ENCODE measurements at places on chromosomes 3 and 15.

DNA sequence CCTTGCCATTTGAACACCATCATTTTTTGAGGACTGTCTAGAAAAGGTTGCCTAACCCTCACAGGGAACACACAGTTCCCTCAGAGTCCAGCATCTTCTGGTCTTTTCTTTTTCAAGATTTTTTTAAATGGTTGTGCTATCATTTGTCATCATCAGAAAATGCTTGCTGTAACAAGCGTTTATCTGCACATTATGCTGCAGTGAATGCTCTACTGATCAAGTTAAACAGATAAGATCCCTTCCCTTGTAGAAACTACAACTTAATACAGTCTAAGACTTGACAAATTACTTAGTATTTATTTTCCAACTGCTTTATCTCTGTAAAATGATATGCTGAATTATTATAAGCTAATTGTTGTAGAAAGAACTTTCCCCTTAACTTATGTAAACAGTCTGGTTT, 11.9 kb upstream of the ALPK3 start:
- no peak for DNase-seq

- DNase-seq: no peak
Measured at GRCh38 chr3:165918657-165918979, 81.4 kb upstream of the BCHE start.

- DNase-seq: no peak
Measured at GRCh38 chr15:57158589-57158988, 217.7 kb upstream of the CGNL1 start.

DNA sequence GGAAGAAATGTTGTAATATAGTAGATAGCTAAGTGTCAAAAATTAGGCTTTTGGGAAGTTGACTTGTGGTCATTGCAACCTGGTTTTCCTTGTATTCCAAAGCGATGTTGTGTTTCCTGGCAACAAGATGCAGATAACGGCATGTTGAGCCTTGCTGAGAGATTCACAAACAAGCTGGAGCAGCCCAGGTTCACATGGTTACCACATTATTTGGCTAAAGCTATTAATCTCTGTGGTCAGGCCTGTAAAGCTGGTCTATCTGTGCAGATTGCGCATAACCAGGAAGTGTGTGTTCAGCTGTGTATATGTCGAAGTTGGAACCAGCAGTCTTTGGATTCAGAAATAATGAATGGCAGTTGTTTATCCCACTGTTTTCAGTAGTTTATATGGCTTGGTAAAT, 6.6 kb downstream of the TIPARP start:
- no peak for DNase-seq

- no peak for DNase-seq
Measured at GRCh38 chr15:32881528-32881927, 163.7 kb downstream of the GREM1 start.

- no peak for DNase-seq
Measured at GRCh38 chr3:6551165-6551564, 309.8 kb upstream of the GRM7 start.

GRCh38 chr15:52234596-52235541, 43.7 kb upstream of the GNB5 start:
- peak; percentile 52 for DNase-seq

GRCh38 chr3:56763233-56763632, 38.5 kb downstream of the ARHGEF3 start:
- DNase-seq: no peak

DNA sequence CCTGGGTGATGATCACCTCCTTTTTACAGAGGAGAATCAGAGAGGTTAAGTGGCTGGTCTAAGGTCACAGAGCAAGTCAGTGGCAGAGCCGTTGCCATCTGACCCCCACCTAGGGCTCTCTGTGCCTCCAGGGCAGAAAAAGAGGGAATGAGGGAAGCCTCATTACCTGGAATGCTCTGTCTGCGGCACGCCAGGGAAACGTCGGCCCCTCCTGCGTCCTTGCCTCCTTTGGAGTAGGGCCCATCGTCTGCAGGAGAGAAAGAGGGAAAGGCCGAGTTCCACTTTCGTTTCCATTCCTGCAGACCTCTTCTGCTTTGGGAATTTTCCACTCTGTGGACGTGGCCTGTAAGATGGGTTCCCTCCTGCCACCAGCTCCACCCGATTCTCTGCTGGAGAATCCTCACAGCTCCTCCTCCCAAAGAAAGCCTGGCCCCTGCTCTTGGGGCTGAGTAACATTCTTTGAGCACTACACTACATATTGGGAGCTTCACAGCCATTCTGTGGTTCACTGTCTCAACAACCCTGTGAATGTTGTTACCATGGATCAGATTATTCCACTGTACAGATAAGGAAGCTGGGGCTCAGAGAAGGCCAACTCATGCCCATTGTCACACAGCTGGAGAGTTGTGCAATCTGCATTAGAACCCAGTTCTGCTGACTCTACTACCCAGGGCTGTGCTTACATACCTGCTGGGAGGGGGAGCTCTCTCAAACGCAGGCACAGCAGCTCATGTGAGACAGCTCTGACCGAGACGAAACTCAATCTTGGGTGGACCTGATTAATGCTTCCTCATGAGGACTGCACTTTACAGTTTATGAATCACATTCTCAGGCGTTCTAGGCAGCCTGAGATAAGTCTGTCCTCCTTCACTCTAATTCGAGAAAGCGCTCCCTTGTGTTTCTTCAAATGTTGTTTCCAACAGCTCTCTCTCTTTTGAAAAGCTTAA, 14.2 kb downstream of the GRIP2 start:
- peak; percentile 14 for DNase-seq

DNA sequence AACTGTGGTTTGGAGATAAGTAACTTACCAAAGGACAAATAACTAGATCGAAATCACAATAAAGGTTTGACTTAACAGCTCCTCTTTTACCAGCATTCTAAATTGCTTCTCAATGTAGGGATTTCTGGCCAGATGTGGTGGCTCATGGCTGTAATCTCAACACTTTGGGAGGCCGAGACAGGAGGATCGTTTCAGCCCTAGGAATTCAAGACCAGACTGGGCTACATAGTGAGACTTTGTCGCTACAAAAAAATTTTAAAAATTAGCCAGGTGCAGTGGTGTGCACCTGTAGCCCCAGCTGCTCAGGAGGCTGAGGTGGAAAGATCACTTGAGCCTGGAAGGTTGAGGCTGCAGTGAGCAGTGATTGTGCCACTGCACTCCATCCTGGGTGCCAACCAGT, 17.4 kb upstream of the IGF2BP2 start:
- no peak for DNase-seq

DNA sequence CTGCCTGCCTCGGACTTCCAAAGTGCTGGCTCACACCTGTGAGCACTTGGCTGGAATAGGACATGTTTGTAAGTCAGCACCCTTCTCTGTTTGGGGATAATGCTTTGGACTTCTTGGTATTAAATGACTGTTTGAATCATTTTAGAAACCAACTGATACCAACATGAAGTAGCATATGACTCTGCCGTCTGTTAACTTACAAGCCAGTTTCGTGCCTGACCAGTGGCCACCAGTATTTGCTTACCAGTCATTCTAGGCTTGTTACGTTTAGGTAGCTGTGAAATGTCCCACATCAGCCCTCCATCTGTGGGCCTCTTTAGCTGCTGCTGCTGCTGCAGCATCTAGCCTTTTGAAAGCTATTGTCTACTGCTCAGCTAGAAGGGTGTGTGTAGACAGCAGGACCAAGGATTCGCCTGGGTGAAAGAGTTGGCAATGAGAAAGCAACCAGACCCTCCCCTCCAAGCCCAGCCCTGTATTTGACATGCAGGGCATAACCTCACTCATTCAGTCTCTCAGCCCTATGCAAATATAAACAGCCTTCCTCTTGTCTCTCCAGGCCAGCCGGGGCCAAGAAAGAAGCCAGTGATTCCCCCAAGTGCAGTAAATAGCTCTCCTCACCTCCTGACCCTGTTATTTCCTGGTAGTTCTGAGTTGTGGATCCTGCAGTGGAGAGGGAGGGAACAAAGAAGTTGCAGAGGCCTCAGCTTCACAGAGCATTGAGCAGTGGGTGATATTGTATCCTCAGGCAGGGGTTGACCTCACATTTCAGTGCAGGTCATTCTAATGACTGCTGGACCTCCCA, 51.0 kb downstream of the NKIRAS1 start:
- DNase-seq: no peak

- no peak for DNase-seq
Measured at GRCh38 chr15:85491691-85492090, 111.3 kb downstream of the AKAP13 start.

DNA sequence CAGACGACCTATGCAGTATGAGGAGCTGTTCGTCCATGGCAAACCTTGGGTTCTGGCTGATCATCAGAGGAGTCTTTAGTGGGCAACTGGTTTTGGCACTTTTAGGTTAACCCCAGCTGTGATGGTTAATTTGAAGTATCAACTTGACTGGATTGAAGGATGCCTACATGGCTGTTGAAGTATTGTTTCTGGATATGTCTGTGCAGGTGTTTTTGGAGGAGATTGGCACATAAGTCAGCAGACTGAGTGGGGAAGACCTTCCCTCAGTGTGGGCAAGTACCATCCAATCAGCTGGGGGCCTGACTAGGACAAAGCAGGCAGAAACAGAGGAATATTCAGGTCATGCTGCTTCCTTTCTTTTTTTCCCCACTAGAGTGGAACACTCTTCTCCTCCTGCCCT, 284.1 kb downstream of the NFKBIZ start:
- DNase-seq: no peak

DNA sequence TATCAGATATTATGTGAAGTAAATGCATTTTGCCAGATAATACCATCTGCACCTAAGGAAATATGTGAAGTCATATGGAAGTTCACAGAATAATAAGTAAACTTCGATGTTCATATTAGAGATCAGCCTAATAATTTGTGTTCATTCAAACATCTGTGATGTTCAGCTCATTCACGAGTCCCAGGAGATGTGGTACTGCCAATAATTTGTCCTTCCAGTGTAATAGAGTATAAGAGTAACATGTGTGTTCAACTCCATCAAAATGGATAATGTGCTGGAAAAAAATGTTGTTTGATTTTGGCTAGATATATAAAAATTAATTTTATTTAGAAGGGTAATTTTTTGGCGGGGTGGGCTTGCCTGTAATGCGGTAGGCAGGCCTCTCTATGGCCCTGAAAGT, 75.4 kb upstream of the ARL6 start:
- DNase-seq: no peak

DNA sequence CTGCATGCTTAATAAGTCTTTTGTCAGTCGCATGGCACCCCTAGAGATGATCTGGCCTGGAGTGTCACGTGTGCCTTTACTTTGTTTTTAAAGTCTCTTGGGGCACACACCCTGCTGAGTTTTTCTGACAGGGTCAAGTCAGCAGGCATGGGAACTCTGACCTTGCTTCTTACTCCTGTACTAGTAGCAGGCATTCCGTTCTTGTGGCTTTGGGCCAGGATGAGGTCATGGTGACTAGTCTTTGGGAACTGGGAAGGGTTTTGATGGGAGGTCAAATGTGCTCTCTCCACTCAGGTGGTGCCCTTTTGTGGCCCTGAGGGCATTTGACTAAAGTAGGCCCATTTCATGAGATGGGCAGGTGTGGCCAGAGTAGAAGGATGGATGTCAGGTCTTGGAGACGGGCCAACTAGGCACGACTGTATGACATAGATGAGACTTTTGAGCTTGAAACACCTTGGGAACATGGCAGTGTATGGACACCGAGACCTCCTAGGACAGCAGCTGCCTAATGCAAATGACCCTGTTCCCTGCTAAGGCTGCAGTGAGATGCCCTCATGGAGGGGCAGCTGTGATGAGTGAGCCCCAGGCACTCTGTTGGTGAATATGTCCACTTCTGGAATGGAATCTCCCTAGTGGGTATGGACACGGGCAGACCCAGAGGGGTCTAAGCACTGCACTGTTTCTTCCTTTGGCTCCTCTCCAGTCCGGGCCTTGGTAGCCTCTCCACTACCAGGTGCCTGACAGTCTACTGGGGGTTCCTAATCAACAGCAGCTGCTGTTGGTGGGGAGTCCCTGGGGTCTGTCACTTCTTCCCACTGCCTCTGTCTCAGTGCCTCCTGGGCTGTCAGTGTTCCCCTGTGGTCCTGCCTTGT, 16.4 kb downstream of the SRPRB start:
- no peak for DNase-seq

DNA sequence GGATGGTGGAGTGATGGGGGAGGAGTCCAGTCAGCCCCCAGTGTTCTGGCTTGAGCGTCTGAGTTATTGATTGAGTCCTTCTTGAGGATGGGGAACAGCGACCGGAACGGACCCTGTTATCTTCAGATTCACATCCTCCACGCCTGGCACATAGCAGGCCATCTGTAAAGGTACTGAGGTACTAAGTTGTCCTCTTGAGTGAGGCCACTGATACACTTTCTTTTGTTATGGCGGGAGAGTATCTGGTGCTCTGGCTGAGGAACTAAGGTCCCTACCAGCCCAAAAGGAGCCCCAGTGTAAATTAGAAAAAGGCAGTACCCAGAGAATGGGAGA, 16.7 kb upstream of the HRH1 start:
- no peak for DNase-seq

DNA sequence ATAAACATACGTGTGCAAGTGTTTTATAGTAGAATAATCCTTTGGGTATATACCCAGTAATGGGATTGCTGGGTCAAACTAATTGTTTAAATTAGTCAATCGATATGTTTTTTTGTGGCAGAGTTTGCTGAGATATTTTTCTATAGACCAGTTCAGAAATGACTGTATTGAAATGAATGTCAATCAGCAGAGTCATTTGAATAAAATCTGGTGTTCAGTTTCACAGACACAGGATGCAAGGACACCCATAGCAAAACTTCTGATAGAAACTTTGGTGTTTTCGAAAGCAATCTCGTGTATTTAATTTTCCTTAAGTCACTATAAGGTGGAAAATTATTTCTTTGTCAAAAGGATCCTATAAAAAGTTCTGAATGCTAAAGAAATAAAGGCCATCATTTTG, 434.4 kb downstream of the RAP2B start:
- DNase-seq: no peak

DNA sequence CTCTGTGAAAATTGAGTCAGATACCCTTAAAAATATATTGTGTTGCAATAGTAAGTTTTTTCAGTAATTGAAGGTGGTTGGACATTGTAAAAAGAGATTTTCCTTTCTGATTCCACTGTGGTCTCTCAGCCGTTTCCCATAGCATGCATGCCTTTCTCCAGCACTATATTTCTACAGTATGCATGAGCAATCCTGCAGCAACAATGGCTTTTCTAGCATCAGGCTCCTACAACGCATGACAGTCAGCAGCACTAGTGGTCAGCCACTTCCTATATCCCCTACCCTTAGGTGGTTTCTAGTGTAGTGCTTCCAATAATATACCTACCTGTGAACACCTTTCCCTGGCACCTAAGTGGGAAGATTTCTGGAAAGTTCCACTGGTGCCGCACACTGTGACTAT, 55.4 kb upstream of the SNRPN start:
- DNase-seq: no peak

GRCh38 chr3:58874248-58874741, 175.5 kb downstream of the CFAP20DC start:
- DNase-seq: no peak

- DNase-seq: no peak
Measured at GRCh38 chr3:5297895-5298294, 110.4 kb downstream of the EDEM1 start.

DNA sequence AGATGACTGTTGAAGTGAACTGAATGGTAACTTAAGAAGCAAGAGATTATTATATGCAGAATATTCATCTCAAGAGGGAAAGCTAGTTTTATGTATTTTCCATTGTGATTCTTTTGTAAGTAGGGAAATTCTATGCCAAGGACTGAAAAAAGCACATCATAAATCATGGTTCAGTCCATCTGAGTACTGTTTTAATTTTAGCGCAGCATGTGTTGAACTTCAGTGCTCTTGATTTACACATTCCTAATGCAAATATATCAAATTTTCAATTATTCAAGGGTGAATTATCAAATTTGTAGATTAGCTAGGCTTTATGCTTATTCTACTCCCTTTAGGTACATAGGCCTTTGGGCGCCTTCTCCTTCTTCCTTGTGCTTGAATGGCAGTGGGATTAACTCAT, 50.3 kb upstream of the TCF12 start:
- DNase-seq: no peak

All from activated CD4-positive, alpha-beta T cell treated with anti-CD3 and anti-CD28 coated beads for 48 hours (primary cell).